ENCODE measurements at places on chromosomes 12 and 14.

DNA sequence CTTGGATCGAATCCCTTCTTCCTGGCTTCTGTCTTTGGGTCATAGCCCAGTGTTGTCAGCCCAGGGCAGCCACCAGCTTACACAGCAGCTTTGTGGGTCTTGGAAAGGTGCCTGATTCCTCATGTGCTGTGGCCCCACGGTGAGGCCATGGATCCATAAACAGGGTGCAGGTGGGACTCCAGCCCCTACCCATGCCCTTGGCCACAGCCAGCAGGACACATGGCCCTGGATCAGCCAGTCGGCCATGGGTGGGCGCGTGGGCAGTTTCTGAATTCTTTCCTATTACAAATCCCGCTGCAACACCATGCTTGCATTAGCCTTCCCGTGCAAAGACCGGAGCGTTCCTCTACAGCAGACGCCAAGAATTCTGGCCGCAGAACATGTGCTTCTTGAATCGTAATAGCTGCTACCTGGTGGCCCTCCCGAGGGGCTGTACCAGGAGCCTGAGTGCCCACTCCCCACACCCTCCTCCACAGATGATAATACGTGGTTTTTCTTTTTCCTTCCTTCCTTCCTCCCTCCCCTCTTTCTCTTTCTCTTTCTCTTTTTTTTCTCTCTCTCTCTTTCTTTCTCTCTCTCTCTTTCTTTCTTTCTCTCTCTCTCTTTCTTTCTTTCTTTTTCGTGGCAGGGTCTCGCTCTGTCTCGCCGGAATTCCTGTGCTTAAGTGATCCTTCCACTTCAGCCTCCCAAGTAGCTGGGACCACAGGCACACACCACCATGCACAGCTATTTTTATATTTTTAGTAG lies 2.9 kb upstream of the MMP17 start:
- DNase-seq, result no peak

DNA sequence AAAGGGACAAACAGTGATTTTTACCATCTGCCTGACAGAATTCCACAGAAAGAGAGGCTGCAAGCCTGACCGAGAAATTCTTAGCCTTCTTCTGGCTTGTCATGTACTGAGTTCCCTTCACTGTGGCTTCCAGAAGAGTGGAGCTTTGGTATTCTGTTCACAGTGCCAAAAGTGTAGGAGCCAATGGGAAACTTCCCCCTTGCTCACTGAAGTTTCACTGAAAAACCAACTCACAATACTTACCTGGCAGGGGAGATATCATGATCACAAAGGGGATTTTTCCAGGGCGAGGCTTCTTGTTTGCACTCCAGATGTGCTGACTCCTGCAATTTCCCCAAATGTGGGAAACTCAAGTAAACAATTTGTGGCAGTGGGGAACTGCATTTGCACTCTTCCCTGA lies 31.7 kb upstream of the MMP19 start:
- DNase-seq, result no peak

- no peak for DNase-seq
Measured at GRCh38 chr12:53688134-53688533, 12.3 kb upstream of the ATP5MC2 start.

GRCh38 chr12:120739031-120739762 lies 13.6 kb downstream of the ACADS start:
- DNase-seq, result no peak

GRCh38 chr12:50914872-50915484 lies 37.4 kb upstream of the HIGD1C start:
- DNase-seq, result no peak

- DNase-seq, result no peak
Measured at GRCh38 chr14:101932673-101933072, 31.7 kb upstream of the DYNC1H1 start.

DNA sequence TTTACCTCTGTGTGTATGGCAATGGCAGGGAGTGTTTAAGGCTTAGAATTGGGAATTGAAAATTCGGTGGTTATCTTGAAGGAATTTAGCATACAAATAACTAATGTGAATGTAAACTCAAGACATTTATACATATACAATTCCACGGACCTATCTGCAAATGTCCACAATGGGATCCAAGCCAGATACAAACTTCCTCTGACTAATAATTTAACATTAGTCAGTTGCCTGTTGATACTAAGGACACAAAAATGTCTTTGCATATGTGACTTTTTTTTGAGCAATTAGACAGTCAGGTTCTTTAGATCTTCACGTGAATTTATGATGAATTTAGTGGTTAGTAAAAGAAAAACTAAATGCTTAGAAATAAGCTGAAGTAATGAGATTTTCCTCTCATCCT lies 40.5 kb downstream of the ESR2 start:
- no peak for DNase-seq

- no peak for DNase-seq
Measured at GRCh38 chr14:57085801-57086200, 182.9 kb downstream of the EXOC5 start.

DNA sequence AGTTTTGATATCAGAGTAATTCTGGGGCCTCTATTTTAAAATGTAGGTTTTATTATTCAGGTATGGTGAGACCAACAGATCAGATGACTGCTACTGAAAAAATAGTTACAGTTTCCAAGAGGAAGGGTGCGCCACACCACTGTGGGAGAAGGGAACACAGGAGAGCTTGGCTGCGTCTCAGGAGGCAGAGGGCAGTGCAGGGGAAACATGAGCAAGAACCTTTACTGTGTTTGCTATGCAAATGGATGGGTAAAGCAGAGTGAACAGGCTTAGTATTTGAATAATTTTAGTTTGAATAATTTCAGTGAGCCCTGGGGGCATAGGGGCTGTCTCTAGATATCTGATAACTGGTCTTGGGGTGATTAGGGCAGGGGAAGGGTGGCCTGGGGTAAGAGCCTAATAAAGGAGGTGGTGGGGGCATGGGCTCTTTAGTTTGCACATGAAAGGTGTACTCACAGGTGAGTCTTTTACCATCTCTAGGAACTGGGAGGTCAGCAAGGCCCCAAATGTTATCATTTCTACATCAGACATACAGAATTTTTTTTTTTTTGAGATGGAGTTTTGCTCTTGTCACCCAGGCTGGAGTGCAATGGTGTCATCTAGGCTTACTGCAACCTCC lies 196.8 kb upstream of the NEDD1 start:
- no peak for DNase-seq

- DNase-seq, result no peak
Measured at GRCh38 chr14:104576232-104576969, 3.2 kb upstream of the C14orf180 start.

- peak; percentile 89 for DNase-seq
Measured at GRCh38 chr12:67648521-67649260, at the start of gene DYRK2. DYRK2 (plus strand) TSS chr12:67648745; CDS start chr12:67649134, 389 bp downstream.

- DNase-seq, result no peak
Measured at GRCh38 chr14:99915305-99916090, 122.3 kb downstream of the EML1 start.

GRCh38 chr12:23221066-23221465 lies 596.1 kb downstream of the ETNK1 start:
- DNase-seq, result no peak

DNA sequence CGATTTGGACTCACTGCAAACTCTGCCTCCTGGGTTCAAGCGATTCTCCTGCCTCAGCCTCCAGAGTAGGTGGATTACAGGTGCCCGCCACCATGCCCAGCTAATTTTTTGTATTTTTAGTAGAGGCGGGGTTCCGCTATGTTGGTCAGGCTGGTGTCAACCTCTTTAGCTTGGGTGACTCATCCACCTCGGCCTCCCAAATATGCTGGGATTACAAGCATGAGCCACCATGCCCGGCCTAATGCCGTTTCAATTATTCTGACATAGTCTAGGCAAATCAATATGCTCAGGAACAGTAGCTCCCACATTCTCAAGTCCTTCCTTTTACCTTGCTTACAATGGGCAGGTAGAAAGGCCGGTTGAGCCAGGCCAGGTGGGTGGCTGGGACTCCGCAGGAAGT lies 82.0 kb upstream of the EEA1 start:
- no peak for DNase-seq

GRCh38 chr12:76694369-76694768 lies 69.5 kb upstream of the ZDHHC17 start:
- no peak for DNase-seq

DNA sequence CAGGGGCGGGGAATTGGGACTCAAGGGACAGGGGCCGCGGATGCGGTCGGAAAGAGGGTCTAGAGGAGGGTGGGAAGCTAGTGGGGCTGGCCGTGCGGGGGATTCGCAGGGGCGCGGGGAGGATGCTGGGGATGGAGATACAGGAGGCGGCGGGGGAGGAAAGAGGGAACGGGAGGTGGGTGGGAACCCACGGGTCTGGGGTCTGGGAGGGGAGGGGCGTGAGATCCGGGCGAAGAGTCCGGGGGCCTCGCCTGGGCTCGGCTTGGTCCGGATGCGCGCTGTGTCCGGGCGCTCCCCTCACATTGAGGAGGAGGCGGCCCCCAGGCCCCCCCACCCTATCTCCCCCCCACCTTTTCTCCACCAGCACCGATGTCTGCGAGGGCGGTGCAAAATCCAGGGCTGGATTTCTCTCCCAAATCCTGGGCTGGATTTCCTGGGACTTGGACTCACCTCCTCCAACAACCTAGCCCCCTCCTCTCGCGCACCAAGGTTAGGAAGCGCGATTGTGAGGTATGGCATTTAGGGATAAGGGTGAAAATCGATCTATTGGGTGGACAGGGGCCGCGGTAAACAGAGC lies at the start of gene AGAP2:
Gene AGAP2 (minus strand): TSS at position 82 of the 577 bp plus-strand sequence. CDS start 496 bp downstream, outside the sequence.
- no peak for DNase-seq

DNA sequence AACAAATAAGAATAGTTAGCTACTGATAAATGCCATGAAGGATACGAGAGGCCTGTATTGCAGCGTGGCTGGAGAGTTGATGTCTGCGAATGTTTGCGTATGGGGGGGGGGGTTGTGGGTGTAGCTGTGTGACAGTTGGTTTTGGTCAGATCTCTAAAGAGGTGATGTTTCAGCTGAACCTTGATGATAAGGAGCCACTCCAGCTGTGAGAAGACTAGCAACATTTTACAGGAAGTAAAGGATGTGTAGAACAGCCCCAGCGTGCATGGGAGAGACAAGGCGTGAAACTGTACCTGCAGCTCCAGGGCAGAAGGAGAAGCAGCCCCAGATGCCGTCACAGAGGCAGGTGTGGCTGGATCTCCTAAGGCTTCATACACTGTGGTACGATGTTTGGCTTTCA lies 416.9 kb downstream of the TMEM132D start:
- DNase-seq, result no peak

DNA sequence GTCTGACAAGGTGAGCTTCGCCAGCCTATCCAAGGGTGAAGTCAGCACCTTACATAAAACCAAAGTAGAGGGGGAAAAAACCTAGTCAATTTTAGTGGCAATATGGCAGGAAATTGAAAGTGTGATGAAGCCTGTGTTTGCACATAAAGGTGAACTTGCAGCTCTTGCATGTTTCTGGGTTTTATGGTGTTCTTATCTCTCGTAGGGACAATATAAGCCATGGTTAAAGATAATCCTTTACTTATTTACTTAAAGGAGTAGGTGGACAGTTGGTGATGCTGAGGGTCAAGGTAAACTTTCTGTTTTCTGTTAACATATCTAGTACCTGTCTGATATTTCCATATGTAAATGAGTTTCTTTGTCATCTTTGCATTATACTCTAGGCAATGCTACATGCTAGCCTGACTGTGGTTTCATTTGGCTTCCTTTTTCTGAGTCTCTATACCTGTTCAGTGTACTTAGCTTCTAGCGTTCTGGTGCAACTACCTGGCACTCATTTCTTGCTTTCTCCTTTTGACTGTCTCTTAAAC lies 32.8 kb downstream of the CCDC91 start:
- no peak for DNase-seq

GRCh38 chr14:49306152-49306751 lies 279.9 kb downstream of the RPS29 start:
- DNase-seq, result peak; percentile 56

GRCh38 chr12:120314220-120314619 lies 12.1 kb downstream of the SIRT4 start:
- peak; percentile 28 for DNase-seq

DNA sequence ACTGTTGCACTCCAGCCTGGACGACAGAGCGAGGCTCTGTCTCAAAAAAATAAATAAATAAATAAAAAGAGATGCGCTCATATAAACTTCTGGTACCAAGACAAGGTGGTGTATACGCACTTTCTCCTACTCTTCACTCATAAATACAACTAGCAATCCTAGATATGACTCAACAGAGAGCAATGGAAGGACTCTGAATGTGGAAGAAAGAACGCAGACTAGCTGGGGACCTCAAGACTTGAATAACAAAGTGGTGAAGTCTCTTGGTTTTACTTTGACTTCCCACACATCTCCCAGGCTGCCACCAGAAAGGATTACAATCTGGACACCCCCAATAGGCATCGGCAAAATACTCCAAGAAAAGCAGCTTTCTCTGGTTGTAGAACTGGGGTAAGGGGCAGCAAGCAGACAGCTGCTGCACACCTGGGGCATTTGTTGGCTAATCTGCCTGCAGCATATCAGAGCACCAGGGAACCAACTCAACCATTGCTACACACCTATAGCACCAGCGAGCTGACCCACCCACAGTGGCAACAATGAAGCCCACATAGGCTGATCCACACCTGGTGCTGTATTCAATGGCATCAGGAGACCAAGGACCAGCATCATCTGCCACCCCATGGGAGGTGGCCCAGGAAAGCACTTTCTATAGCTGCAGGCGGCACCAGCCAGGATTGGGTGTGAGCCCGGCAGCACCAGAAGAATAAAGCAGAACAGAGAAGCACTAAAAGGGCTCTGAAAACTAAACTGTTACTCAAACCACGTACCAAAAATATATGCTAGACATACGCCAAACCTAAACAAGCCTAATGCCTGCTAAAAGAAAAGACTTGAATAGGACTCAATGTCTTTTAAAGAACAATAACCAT lies 1231.7 kb upstream of the TMEM132C start:
- DNase-seq, result no peak

GRCh38 chr12:51307655-51308593 lies 16.1 kb downstream of the BIN2 start:
- no peak for DNase-seq

- DNase-seq, result no peak
Measured at GRCh38 chr14:75650253-75651058, 10.2 kb downstream of the ERG28 start.

DNA sequence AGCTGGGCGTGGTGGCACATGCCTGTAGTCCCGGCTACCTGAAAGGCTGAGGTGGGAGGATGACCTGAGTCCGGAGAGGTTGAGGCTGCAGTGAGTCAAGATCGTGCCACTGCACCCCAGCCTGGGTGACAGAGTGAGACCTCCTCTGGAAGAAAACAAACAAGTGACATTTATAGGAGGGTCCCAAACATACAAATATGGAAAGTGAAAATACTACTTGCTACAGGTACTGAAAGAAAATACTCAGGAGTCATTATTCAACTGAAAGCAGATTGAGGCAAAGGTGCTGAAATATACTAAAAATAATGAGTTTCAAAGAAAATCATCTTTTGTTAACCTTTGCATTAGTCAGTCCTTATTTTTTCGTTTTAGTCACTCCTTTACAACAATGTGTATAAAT lies 53.5 kb downstream of the ETV6 start:
- no peak for DNase-seq

GRCh38 chr12:44101475-44101874 lies 265.6 kb downstream of the TMEM117 start:
- no peak for DNase-seq

- no peak for DNase-seq
Measured at GRCh38 chr12:21683115-21683514, 25.5 kb upstream of the LDHB start.

All from hematopoietic multipotent progenitor cell treated with erythropoietin and hydrocortisone succinate and interleukin-3 and kit ligand, for 4 days (in vitro differentiated cells).